H54 (cell line): ENCODE measurements at places on chromosomes 16 and 17.
A peak's percentile ranks its signal among the peaks of the same experiment; 100 is the strongest.

DNA sequence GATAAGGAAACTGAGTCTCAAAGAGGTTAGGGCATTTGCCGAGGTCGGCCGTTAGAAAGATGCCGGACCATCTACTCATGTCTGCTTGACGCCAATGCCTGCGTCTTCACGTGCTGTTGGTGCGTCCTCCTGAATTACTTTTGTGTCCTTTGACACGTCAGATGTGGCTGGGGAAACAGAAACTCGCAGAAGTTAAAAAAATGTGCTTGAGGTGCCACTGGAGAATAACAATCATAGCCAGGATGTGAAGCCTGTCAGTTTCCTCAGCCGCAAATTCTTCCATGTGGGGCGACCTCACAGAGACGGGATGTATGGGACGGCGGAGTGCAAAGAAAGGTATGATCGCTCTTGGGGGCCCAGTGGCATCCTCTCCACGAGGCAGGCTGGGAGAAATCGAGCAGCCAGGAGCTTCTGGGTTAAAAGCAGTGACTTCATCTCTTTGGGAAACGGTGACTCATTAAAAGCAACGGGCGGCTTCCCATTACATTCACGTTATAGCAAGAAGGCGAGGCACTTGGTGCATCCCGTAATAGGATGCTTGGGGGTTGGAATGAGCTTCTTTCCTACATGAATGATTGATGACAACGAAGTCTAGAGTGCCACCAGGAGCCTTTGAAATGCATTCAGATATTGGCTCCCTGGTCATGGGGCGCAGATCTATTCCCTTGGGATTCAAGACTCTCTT, 67.8 kb downstream of the BMERB1 start:
- DNase-seq = peak; percentile 81

DNA sequence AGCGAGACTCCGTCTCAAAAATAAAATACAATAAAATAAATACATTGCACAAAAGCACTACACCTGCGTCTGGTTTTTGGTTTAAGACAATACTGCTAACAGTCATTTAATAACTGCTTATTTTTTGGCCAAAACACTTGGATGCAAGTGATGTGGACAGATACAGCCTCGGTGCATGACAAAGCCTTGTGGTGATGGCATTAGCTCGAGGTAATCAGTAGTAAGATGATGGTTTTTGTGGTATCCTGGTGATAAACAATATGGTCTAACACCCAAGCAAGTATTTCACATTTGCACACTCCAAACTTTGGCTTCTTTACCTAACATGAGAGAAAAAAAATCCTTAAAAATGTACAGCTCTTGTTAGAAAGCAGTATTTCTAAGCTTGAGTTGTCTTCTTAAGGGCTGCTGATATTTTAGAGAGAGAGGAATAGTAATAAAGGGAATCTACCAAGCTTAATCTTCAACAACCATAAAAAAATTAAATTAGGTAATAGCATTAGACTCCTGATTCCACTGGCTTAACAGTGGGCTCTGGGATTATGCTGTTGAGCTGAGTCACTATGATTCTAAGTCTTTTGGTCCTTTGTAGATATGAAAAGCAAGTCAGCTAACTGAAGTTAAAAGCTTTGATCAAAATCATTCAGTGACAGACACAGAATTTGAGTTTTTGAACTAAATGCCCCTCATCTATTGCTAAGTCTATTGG, 111.1 kb downstream of the VPS53 start:
- no peak for DNase-seq

DNA sequence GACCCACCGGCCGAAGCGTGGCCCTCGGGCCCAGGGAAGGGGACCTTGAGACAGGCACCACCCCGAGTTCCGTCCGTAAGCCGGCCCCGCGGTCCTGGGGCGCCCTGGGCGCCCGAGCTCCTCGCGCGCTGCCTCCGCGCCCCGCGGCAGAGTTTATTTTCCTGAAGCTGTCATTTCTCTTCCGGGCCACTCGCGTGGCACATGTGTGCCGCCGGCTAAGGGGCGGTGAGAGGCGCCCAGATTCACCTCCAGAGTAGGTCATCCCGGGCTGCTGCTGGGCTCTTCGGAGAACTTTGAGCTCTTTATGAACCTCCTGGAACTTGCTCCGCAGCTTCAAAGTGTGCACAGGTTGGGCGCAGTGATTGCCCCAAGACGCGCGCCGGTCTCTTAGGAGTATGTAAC, 489 bp downstream of the ZC3H18 start:
- DNase-seq = peak; percentile 52

GRCh38 chr17:59357929-59358328, 26.5 kb downstream of the YPEL2 start:
- DNase-seq = peak; percentile 69

DNA sequence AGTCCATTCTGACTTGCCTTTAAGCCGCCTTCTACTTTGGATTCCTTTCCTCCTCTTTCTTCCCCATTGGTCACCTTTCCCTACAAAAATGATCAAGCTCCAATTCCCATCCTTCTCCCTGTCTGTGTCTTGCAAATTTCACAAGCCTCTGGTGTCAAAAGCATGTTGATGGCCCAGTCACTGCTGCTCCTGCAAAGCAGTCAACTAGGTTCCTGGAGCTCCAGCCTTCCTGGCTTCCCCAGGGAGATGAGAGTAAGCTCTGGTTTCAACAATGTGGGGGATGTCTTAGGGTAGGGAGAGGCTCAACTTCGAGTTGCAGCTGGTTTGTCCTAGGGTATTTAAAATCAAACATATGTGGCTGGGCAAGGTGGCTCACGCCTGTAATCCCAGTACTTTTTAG, 36.1 kb upstream of the HELZ start:
- DNase-seq = no peak

DNA sequence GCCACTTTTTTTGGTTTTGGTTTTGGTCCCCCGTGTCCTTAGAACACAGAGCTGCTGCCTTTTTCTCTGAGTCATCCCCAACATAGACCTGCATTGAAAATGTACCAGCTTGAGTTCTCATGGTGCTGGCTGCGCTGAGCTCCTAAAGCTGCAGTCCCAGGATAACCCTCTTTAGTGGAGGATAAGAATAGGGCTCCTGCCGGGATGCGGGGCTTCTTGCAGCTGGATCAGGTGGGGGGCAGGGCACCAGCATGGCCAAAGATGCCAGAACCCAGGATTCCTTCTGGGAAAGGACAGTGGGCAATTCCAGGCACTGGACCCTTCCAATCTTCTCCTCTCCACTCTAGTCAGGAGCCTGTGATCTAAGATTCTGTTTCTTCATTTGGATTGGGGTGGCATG, 8.3 kb upstream of the CLUH start:
- DNase-seq = no peak

DNA sequence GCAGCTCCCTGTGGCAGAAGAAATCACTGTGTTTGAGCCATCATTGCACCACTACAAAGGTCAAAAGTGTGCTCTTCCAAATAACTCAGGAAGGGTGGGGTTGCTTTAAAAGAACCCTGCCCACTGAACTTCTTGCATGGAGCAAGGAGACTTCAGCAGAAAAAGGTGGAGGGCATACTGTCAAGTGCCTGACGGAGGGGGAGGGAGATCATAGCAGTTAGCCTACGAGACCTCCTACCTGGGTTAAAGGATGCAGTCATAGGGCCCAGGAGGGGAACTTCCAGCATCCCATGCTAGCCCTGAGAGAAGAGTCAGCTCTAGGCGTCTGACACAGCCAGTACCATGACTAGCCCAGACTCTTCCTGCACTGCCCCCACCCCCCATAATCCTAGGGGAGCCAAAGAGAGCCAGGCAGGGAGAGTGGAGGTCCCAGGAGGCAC, 45.3 kb upstream of the MSI2 start:
- DNase-seq = peak; percentile 12

DNA sequence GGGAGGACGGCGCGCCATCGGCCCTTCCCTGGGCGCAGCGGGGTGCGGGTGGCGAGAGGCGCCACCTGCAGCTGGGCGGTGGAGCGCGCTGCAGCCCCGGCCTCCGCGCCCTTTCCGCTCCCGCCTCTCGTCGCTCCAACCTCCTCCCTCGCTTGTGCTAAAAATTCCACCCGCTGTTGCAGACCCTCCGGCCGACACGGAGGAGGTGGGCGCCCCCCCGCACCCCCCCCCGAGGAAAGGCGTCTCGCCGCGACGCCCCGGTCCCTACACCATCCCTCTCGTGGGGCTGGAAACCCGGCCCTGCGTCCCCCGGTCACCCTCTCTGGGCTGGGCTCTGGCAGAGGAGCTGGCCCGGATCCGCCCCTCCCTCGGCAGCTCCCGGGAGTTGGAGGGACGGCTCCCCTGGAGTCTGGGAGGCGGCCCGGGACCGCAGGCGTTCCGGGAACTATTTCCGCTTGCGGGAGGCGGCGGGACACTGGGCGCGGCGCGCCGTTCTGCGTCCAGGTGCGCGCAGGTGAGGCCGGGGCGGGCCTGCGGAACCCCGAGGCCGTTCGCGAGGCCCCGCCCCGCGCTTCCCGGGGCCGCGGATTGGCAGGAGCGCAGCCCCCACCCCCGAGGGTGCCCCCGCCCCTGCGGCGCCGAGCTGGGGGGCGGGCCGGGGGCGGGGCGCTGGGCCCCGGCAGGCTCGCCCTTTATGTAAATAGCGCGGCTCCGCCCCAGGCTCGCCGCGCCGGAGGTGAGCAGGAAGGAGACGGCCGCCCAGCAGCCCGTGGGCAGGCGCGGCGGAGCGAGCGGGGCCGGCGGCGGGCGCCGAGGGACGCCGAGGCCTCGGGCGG, at the start of gene LLGL2:
LLGL2 (plus strand) TSS at position 728 of the 836 bp plus-strand sequence. CDS start 17,730 bp downstream, outside the sequence.
- DNase-seq = no peak

- no peak for DNase-seq
Observed at GRCh38 chr17:21452377-21453143, 76.4 kb downstream of the KCNJ12 start.

DNA sequence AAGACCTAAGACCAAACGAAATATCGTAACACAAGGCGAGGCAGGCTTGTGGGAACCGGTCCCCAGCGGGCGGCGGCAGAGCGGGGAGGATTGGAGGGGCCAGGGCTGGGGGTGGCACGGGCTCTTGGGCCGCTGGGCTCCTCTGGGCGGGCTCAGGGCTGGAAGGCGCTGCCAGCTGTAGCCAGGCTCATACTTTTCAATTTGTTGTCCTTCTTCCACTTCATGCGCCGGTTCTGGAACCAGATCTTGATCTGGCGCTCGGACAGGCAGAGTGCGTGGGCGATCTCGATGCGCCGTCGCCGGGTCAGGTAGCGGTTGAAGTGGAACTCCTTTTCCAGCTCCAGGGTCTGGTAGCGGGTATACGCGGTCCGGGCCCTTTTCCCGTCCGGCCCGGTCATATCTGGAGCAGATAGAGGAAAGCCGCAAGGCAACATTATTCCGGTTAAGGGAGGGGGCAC, 1.5 kb downstream of the HOXB5 start:
- no peak for DNase-seq

- DNase-seq = no peak
Observed at GRCh38 chr17:65533852-65534457, 27.5 kb downstream of the AXIN2 start.

DNA sequence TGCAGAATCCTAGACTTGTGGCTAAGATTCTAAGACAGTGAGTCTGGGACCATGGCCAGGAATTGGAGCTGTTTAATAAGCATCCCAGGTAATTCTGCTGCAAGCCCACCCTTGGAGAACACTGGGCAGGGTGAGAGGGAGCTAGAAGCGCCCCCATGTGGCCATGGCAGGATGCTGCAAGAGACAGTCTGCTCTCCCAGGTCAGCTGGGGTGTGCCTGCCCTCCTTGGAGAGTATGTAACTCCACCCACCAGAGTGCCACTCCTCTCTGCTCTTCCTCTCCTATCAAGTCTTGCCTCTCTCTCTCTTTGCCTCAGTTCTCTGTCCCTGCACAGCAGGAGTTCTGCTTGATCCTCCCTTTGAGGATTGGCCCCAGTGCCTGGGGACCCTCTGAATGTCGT, 14.9 kb downstream of the RCVRN start:
- peak; percentile 81 for DNase-seq

DNA sequence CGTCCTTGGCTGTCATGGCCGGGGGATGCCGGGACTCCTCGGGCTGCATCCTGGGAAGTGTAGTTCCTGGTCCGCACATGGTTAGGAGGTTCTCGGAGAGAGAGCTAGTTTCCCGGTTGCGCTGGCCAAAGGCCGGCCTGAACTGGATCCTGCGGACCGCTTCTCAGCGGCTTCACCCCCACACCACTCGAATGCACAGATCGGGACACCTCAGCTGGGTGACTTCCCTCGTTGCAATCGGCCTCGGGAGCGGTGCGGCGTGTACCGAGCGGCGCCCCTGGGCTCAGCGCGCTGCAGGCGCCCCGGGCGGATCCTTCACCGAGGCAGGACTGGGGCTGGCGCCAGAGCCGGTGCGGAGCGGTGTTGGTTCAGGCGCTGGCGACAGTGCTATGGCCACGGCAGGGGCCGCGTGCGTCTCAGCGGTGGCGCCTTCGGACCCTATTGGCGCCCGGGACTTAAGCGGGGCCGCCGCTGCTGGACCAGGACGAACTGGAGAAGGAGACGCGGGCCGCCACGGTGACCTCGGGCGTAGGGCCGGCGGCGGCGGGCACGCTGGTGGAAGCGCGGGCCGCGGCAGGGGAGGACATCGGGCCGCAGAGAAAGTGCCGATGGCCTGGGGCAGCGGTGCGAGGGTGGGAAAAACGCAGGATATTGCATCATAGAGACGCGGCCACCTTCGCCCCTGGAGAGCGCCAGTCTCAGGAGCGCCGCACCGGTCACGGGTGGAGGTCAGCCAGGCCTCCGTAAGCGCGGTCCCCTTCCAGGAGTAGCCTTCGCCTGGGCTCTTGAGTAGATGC, 11.4 kb downstream of the ZNF629 start:
- no peak for DNase-seq

- peak; percentile 47 for DNase-seq
Observed at GRCh38 chr16:72938795-72939164, 109.1 kb downstream of the ZFHX3 start.

- no peak for DNase-seq
Observed at GRCh38 chr17:64504769-64505339, 1.2 kb downstream of the DDX5 start.

DNA sequence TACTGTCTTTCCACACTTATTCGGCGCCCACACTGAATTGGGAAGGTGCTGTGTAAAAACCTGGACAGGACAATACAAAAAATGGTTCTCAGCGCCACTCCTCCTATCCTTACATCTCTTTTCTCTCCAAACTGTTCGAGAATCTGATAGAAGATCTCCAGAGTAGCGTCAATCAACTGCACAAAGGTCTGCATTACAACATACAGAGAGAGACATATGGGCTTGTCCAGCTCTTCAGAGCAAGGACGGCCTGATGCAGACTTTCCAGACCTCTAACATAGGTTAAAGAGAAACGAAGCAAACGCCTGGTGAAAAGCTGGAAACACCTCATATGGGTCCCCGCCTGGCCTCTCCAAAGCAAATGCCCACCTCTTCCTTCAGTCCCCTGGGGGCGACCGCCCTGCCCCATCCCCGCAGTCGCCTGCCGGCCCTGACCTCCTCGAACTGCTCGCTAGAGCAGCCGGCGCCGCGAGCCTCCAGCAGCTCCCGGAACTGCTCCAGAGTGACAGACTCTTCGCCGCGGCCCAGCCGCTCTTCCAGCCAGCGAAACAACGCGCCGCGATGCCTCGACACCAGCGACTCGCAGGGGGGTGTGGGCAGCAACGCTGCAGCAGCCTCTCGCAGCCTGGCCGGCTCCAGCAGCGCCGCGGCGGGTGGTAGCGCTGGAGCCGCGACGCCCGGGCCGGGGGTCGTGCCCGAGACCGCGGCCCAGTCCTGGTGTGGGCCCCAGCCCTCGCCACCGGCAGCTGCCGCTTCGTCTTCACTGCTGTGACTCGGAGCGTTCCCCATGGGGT, 526 bp downstream of the ZZEF1 start:
- peak; percentile 34 for DNase-seq

- DNase-seq = no peak
Observed at GRCh38 chr17:56031636-56032035, 121.6 kb upstream of the ANKFN1 start.

GRCh38 chr17:41777157-41777573, 9.3 kb downstream of the JUP start:
- DNase-seq = peak; percentile 54
